Breast epithelium (tissue), 4 donors: ENCODE measurements at places on chromosomes 1 and 21.
A peak's percentile ranks its signal among the peaks of the same experiment; 100 is the strongest.

- no peak for DNase-seq
Observed at GRCh38 chr1:187959062-187959461, 1130.3 kb downstream of the PLA2G4A start.

DNA sequence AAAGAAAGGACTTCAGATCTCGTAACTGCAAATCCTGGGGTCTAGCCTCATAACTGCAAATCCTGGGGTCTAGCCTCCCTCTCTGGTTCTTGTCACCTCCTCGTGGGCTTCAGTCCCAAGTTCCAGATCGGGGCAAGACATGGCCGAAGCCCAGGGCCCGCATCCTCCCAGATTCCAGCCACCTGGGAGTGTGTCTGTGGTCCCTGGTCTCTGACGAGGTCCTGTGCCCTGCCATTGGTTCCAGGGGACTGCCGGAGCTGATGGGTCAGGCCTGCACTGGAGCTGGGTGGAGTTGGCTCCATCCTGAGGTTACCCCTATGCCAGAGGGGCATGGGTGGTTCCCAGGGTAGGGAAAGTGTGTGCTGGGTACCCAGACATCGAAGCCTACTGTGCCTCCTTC is 17.7 kb upstream of the C1orf174 start:
- DNase-seq: no peak

DNA sequence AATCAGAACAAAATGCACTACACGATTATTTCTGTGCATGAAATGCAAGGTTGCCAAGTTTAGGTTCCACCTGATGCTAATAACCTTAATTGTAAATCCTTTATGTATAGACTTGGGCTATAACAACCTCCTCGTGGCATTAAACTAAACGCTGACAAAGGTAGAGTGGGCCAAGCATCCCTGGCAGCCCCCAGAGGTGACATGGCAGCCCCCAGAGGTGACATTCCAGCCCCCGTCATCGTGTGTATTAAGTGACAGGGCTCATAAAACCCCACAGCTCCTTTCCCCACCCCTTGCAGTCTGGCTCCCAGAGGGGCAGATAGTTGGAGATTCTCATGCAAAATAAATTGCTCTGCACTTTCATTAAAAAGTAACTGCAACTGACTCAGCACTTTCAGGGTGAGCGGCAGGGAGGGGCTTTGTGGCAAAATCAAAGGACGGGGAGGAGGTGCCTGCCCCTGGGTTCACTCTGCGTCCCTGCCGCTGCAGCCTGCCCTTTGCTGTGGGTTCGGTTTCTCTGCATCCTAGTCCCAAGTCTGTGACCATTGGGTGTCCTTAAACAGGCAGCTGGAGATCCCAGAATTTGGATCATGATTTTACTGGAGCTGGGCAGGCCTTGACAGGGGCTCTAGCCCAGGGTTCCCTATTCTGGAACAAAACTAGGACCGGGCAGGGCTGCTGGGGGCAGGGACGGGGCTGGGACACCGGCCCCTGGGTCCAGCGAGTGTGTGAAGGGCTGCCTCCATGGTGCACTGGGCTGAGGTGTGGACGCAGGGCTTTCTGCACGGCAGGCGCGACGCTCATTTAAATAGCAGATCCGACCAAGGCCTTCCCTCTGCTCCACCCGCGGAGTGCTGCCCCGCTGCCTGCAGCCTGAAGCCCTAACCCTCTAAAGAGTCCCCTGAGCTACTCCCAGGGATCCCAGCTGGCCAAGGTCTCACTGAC is 234.9 kb upstream of the VAMP3 start:
- no peak for DNase-seq

- DNase-seq: no peak
Observed at GRCh38 chr1:68453060-68453670, 3.4 kb upstream of the RPE65 start.

DNA sequence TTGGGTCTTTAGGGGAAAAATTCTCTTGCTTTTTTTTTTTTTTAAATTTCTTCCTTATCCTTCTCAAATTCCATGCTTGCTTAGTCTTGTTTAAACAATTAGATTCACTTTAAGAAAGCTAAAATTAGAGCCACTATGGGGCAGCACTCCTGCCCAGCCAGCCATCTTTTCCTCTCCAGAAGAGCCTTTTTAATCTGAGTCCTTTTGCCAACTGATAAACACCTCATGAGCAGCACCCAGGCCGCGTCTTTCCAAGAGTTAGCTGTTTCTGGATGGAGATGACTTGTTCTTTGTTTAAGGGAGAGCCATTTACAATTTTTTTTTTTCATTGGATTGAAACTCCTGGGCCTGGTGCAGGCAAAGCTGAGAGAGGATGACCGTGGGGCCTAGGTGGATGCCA is 53.3 kb upstream of the TSPAN2 start:
- DNase-seq: no peak

- no peak for DNase-seq
Observed at GRCh38 chr1:220099826-220100225, 5.9 kb downstream of the IARS2 start.

GRCh38 chr1:37602750-37603694 is 7.3 kb upstream of the GNL2 start:
- DNase-seq: no peak

- no peak for DNase-seq
Observed at GRCh38 chr1:69913977-69914376, 291.4 kb downstream of the LRRC40 start.

DNA sequence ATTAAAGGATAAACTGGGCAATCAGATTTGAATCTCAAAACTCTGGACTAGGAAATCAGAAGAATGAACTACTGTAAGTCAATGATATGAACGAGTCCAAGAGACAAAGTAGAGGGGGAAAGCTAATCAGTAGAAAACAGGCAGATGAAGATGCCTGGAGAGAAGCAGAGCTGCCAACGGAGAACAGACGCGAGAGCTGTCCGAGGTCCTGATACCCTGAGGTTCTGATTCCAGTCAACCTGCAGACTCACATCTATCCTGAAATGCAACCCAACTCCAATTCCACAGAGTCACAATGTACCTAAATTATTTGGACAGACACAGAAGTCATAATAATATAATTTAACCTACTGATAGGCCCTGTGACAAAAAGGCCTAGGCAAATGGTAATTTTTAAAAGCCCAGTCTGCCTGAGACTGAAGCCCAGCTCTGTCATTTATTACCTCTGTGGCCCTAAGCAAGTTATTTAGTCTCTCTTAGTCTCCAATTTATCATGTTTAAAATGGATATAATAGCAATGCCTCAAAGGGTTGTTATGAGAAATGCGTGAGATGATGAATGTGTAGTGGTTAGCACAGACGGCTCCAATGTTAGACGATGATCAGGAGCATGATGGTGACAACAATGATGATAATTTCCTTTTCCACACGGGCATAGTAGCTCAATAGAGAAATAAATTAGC is 33.4 kb downstream of the RGS7 start:
- no peak for DNase-seq

- DNase-seq: no peak
Observed at GRCh38 chr1:208159555-208160258, 84.5 kb downstream of the PLXNA2 start.

- no peak for DNase-seq
Observed at GRCh38 chr1:196558411-196558810, 49.8 kb downstream of the KCNT2 start.

DNA sequence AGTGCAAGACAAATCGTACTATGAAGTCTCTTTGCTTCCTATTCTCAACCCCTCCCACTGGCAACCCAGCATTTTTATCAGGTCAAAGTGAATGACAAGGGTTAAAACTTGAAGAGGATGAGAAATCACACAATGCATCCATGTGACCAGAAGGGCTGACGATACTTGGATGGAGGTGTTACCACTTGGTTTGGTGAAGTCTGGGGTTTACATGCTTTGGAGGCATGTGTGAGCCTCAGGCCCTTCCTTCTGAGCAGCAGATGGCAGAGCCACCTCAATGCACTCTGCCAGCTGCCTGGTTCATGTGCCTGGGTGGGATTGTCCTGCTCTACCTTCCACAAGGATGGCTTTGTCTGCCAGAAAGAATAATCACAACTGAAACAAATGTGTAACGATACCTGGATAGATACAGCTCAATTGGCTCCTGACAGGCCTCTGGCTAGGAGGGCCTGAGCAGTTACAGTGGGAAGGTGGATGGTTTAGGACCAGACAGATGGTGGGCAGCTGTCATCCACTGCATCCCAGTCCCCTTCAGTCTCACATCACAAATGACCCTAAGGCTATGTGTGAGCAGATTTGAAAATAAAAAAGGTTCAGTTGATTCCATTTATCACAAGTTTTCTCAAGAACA is 51.5 kb upstream of the CNIH3 start:
- DNase-seq: no peak

GRCh38 chr21:29297483-29298347 is 1.0 kb upstream of the BACH1 start:
- DNase-seq: peak; percentile 50

GRCh38 chr1:14513111-14513510 is 85.4 kb upstream of the KAZN start:
- DNase-seq: no peak

- no peak for DNase-seq
Observed at GRCh38 chr1:61254634-61255357, 172.4 kb downstream of the NFIA start.

GRCh38 chr1:83043244-83043643 is 955.7 kb downstream of the TTLL7 start:
- DNase-seq: no peak
